Stimulated activated CD4-positive, alpha-beta T cell treated with anti-CD3 and anti-CD28 coated beads, Interleukin-1b, Interleukin-23, amount 100 ng/mL, for 1 hour (primary cell): ENCODE measurements at places on chromosomes 5 and 9.

DNA sequence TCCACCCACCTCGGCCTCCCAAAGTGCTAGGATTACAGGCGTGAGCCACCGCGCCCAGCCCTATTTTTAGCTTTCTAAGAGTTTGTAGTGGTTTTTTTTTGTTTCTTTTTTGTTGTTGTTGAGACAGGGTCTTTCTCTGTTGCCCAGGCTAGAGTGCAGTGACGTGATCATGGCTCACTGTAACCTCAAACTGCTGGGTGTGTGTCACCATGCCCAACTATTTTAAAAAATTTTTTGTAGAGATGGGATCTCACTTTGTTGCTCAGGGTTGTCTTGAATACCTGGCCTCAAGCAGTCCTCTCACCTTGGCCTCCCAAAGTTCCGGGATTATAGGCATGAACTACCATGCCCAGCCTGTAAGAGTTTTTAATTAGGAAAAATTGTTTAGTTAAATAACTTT lies 145.3 kb upstream of the SH3GL2 start:
- DNase-seq, result no peak

- no peak for DNase-seq
Measured at GRCh38 chr9:109907400-109907799, 127.4 kb downstream of the PALM2AKAP2 start.

GRCh38 chr5:17190799-17191391 lies 26.5 kb upstream of the BASP1 start:
- no peak for DNase-seq

DNA sequence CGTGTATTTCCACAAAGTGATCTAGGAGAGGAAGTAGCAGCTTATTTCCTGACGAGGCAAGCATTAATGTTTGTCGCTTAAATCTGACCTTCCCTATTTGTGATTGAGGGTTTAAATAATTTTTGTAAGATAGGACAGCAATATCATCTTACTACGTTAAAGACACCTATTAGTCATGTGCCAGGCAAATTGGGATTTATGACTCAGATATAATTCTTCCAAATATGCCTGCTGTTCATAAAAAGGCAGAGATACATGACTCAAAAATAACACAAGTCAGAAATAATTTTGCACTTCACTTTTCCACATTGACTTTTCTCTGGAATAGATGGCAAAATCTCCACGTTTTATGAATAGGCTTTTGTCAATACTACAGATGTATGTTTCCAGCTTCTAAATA lies 43.0 kb upstream of the CDH12 start:
- no peak for DNase-seq

DNA sequence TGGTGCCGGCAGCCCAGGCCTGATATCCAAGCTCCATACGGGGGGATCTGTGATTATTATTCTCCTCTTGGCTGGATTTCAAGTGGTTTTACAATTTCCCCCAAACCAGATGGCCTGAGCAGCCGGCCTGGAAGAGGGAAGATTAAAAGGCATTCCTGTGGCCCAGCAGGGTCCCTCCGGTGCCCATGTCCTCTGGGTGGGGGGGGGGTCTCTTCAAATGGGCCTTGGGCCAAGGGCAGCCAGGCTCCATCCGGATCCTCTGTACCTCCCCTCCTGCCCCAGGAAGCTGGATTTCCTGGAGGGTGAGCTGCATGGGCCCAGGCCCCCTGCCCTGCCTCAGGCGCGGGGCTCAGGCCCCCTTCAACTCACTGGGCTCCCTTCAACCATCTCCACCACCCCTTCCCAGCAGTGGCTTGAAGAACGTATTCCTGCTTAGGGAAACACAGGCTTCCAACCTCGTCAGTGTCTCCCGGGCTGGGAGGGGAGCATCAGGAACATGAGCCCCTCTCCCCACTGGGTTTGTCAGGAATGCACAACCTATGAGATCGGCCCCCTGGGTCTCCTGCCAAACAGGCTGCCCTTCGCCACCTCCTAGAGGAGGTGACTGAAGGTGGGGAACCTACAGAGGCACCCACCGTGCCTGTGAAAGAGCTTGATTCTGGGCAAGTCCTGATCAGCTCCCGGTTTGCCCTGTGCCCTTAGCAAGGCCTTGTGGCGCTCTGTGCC lies 62.9 kb upstream of the ORM1 start:
- no peak for DNase-seq

DNA sequence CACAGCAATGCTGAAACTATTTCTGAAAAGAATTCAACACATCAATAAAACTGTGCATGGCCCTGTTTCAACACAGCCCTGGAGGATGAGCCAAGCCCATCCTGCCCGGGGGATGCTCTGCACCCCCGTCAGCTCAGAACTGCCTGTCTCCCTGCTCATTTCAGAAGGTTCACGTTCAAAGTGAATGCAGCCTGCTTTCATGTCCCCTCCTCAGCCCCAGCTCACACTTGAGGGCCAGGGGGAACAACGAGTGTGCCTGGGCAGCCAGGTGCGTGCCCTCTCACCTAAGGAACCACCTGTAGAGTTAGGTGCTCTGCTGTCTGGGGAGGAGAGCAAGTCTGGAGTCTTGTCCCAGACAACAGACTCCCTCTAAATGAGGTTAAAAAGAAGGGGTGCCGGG lies 348.5 kb upstream of the IRX2 start:
- DNase-seq, result no peak

GRCh38 chr5:143179126-143179740 lies 224.3 kb downstream of the NR3C1 start:
- no peak for DNase-seq

DNA sequence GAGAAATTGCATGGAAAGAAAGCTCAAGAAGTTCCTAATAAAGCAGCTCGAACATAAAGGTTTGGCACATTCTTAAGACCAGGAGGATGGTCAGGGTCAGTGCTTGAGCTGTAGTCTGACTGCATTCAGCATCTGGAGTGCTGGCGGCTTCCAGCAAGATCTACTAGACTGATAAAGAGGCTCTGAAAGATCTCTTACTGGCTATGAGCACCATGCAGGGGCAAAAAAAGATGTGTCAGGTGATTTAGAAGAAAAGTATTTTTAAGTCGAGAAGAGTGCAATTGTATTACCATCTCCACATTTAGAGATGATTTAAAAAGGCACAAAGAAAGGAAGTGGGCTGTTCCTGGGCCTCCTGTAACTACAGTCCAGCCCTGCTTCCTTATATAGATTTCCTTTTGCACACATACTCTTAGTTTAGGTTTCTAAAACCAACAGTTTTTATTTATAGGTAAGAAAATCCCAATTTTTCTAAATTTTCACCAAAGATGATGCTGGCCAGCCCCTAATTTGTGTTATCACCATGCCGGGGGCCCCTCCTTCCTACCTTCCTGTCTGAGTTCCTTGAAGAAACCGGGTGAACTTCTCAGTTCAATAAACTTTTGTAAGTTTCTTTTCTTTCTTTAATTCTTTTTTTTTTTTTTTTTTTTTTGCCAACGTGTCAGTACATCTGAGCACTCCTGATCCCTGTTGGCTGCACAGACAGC lies 65.9 kb upstream of the PLPP1 start:
- no peak for DNase-seq

DNA sequence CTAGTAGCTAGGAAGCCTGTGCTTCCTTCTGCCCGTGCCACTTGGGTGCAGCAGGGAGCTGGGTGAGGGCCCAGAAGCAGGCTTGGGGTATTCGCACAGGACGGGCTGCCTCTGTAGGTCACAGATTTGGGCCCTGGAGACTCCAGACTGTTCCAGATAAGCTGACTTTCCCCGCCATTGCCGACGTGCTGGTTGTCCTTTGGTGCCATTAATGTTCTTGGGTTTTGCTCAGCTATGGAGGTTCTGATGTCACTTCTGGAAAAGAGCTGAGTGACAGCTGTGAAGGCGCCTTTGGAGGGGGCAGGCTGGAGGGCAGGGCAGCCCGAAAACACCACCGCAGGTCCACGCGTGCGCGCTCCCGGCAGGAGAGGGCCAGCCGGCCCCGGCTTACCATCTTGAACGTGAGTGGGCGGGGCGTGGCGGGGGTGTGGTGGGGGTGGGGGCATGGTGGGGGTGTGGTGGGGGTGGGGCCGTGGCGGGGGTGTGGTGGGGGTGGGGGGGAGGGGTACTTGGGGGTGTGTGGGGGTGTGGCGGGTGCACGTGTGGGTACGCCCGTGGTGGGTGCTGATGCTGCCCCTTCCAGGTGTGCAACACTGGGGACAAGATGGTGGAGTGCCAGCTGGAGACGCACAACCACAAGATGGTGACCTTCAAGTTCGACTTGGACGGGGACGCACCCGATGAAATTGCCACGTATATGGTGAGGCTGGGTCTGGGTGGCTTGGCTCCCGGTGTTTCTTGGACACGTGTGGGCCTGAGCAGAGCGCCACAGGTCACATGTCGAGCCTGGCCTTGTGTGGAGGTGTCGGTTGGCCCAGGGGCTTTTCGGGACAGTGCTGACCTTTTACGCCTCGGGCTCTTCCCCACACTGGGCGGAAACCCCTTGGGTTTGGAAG lies 79.6 kb downstream of the WNK2 start:
- no peak for DNase-seq

GRCh38 chr5:61412361-61412760 lies 80.3 kb downstream of the ZSWIM6 start:
- DNase-seq, result no peak

- DNase-seq, result no peak
Measured at GRCh38 chr9:6305954-6306563, 22.1 kb upstream of the TPD52L3 start.

DNA sequence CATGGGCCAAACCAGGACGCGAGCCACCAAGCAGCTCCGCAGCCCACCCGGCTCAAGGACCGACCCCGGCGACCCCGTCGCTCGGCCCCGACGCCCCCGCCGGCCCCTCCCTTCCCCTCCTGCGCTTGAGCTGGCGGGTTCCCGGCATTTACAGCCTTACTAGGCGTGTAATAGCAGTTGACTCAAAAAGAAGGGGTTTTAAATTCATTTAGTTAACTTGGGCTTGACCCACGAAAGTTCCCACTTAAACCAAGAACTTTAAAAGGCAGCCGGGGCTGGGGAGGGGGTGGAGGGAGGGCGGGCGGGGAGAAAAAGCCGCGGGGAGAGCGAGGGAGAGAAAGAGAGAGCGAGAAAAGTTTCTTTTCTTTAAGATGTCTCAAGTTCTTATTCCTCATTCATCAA lies 636 bp downstream of the PRDM12 start:
- DNase-seq, result no peak

DNA sequence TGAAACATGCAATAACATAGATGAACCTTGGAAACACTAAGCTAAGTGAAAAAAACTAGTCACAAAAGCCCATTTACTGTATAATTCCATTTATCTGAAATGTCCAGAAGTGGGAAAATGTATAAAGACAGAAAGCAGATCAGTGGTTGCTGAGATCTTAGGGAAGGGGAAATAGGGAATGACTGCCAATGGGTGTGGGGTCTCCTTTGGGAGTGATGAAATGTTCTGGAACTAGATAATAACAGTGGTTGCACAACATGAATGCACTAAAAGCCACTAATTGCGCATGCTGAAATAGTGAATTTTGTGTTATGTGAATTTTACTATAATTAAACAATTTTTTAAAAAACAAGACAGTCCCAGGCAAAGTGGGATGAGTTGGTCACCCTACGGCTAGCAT lies 472.8 kb downstream of the CCDC171 start:
- DNase-seq, result no peak

- DNase-seq, result no peak
Measured at GRCh38 chr5:73764586-73764985, 138.6 kb downstream of the ARHGEF28 start.

GRCh38 chr5:140513124-140513523 lies 34.3 kb upstream of the EIF4EBP3 start:
- DNase-seq, result no peak

DNA sequence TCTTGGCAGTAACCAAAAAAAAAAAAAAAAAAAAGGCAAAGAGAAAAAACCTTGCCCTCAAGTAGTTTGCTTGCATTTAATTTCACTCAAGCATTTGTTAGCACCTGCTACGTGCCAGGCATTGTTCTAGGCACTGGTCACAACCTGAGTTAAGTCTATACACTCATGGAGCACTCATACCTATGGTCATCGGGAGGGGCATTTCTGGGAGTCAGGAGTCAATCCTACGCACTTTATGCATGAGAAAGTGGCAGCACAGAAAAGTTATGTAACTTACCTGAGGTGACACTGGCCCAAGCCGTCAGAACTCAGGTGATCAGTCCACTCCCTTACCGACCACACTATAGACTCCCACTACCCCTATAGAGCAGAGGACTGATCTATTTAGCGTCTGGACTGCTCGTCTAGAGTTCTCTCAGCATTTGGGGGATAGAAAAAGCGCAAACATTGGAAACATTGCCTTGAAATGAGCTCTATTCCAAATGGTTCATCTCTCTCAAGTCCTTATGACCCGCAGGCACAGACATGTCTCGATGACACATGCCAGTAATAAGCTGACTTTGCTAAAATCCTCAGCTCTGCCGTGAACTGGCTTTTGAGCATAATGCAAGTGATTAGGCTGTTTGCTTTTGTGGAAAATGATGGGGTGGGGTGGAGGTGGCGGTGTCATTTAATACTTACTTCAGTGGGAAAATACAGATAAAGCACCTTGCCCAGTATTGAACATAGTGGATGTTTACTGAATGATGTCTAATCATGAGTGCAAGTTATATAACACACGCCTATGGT lies 160.2 kb downstream of the ARHGEF28 start:
- DNase-seq, result no peak

GRCh38 chr9:133347515-133347984 lies 381 bp downstream of the MED22 start:
- DNase-seq, result no peak

GRCh38 chr5:164051745-164052144 lies 546.3 kb downstream of the MAT2B start:
- DNase-seq, result no peak
